ENCODE measurements at places on chromosomes 1 and 21.

- no peak for DNase-seq
Observed at GRCh38 chr1:200103966-200104583, 76.6 kb downstream of the NR5A2 start.

GRCh38 chr1:19840228-19840627 is 25.1 kb upstream of the RNF186 start:
- no peak for DNase-seq

GRCh38 chr1:97764991-97765390 is 155.8 kb downstream of the DPYD start:
- no peak for DNase-seq

DNA sequence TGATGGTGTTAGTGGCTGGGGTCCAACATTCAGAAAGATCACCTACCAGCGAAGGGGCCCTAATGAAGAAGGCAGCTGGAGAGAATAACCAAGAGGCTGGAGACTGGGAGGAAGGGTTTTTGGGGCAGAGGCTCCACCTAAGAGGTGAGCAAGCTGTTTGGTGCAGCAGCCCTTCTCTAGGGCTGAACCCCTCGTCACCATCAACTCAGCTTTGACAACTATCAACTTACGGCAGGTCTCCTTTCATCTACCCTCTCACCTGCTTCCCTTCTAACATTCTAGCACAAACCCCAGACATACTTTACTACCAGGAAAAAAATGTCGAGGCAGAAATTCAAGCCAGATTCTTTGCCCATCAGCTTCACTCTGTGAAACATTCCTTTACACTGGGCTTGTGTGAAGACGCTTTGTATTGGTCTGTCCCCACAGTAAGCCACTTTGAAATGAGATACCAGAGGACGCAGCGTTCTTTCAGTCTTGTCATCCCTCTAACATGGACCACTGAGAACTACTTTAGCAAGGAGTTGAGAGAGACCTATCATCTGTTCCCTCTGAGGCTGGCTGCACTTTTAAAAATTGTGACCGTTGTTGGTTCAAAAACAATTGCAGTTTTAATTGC is 84.6 kb downstream of the RAVER2 start:
- DNase-seq = no peak

DNA sequence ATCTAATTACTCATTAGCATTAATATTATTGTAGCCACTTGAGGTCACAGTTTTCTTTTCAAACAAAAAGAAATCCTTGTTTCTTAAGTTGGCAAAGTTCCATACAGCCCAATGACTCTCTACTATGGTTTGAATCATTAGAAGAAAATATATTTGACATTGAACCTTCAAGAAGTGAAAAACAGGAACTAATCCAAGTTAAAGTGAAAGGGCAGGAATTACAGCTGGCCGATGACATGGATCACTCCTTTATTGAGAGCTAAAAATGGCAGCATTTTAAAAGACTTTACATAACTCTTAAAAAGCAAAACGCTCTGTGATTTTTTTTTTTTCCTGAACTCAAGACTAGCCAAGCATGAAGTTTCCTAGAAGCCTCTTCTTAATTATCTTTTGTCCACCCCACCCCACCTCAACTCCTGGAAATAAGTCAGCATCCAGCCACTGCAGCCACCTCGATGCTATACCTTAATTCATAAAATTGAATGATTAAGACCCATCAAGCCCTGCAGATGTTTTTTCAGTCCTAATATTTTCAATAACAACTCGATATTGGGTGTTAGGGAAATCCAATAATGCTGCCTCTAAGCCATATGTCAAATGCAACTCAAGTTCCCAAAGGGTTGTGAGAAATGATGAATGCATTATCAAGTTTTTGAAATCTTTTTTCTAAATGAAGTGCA is 323.1 kb downstream of the HHIPL2 start:
- no peak for DNase-seq

DNA sequence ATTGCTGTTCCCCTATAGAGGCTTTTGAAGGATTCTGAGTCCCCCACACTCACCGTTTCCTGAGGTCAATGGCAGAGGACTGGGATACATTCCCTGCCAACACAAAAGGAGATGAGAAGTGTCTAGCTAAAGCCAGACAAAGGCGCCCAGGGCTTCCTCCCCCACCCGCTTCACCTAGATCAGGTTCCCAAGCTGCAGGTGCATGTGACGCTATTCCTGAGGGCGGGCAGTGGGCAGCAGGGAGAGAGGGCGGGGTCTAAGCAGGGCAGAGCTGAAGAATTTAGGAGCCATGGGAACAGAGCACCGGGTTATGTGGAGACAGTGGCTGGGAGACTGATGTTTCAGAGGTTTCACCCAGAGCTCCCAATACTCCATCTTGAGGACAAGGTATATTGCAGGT is 6.0 kb upstream of the ARHGEF2 start:
- no peak for DNase-seq

DNA sequence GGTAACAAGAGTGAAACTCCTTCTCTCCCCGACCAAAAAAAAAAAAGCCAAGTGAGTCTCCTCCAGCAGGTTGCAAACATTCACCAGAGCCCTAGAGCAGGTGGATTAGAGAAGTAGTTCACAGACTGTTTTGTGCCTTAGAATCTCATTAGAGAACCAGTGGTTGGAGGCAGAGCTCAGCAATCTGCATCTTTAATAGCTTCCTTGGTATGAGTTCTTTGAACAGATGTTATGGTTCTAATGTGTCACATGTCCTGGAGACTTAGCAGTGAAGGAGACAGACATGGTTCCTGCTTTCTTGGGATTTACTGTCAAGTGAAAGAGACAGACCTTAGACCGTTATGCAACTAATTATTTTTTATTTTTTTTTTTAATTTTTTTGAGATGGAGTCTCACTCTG is 26.8 kb downstream of the SESN2 start:
- DNase-seq = no peak

GRCh38 chr1:224435318-224435763 is 744 bp upstream of the WDR26 start:
- DNase-seq = peak; percentile 74
